Stimulated activated CD8-positive, alpha-beta memory T cell treated with anti-CD3 and anti-CD28 coated beads, Interleukin-7, amount 100 ng/mL, for 24 hours (primary cell): ENCODE measurements at places on chromosomes 16 and 17.
A peak's percentile ranks its signal among the peaks of the same experiment; 100 is the strongest.

GRCh38 chr17:54861471-54861983, 39.1 kb upstream of the TOM1L1 start:
- DNase-seq: no peak

GRCh38 chr16:89695875-89696669, 5.4 kb downstream of the SPATA2L start:
- no peak for DNase-seq

DNA sequence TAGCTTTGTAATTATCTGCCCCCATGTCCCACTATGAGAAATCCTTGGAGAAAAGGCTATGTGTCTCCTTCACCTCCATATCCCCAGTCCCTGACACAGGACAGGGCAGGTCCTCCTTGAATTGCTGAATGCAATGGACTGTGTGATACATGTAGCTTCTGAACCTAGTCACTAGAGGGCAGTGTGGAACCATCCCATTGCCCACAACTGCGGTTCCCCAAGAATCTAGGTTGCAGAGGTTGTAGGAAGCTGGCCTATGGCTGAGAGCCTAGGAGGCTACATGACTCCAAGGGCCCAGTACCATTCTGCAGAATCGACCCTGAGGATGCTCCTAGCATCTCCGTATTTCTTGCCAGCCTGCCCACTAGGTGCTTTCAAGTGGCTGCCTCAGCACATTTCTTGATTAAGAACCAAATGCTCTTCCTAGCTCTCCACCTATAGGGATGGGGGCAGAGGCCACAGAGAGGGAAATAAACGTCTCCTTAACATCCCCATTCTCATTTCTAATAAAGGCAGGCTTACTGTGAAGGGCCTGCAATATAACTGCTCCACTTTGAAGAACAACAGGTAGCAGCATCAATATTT, 394.0 kb downstream of the CA10 start:
- no peak for DNase-seq

GRCh38 chr16:77963185-77964044, 58.9 kb upstream of the CLEC3A start:
- DNase-seq: no peak

DNA sequence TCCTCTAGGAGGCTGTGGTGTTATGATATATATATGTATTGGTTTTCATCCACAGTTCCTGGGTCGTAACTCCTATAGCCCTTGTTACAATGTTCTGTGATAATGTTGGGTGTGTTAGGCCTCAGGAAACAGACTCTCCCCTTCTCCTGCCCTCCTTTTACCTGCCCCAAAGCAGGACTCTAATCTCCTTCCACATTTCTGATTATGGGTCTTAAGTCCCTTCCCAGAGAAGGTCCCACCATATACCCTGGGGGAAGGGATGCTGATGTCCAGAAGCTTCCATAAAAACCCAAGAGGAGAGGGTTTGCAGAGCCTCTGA, 450 bp upstream of the C1QBP start:
- DNase-seq: no peak

DNA sequence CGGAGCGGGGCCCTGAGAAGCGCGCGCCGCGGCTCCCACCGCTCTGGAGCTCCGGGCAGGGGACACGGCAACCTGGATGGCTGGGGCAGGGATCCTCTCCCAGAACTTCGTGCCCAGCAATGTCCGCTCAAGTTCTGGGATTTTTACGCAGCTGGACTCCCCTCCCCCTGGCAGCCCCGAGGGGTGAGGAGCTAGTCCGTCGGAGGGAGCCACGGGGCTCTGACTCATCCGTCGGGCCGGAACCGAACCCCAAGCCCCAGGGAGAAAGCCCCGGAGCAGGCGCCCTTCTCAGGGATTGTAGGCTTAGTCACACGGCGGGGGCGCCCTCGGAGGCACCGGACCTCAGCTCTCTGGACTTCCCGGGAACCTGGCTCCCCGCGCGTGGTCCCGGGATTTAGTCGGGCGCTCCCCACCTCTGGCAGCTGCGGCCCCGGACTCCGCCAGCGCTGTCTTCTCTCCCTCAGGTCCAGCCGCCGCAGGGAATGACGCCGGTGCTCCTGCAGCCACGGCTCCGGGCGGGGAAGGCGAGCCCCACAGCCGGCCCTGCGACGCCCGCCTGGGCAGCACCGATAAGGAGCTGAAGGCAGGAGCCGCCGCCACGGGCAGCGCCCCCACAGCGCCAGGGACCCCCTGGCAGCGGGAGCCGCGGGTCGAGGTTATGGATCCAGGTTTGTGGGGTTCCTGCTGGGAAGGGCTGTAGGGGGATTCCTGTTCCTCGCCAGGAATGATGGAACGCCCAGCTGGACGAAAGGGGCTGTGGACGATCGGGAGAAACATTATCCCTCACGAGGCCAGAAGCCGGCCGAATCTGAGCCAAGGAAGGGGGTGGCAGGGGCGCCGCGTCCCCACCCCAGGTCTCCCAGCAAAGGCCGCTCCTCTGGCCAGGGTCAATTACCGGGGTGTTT, 830 bp downstream of the SPHK1 start:
- DNase-seq: no peak

DNA sequence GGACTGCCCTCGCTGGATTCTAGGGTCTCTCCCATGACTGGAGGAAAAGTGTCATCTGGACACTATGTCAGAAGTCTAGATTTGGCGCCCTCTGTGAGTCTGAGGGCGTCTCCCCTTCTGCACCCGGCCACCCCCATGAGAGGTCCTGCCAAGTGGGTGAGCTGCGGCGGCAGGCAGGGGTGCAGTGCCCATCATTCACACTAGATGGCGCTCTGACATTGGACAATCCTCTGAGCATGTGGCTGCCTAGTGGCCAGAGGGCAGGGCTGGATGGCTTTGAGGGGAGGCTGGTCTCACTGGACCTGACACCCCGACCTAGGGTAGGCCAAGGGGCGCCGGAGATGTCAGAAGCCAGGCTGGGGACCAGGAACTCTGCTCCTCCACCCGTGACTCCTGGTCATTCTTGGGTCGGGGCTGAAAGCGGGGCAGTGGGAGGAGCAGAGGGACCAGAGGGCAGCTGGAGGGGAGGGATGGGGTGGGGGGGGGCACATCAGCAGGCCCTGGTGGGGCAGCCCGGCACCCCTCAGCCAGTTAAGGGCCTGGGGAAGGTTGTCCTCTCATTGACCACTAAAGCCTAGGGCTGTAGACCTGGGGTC, 28.0 kb downstream of the MRM1 start:
- DNase-seq: peak; percentile 72

DNA sequence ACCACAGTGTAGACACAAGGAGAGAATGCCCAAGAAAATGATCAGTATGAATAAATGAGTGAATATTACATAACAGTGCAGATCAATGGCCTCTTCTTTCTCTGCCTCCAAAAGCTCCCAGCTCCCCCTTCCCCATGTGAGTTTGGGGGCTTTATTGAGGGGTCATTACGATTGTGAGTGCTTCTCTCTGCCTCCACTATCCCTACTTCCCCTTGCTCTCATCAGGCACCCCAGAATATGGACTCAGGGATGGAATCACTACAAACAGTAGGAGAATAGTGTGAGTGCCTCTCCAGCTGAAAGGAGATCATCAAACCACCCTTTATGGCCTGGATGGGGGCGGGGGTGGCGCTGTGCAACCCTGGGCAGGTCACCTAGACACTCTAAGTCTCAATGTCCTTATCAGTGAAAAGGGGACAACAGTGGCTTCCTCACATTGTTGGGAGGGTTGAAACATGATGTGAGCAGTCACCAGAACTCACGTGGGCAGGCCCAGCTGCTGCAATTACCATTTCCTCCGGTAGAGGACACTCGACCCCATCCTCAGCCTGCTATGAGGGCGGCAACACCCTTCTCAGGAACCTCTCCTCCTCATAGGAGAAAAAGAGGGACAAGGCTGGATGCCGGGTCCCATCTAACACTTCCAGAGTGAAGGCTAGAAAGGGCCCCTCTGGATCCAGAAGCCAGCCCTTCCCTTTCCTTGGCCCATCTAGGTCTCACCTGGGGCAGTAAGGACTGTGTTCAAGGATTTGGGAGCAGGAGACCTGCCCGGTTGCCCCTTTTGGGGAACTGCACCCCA, 2.1 kb upstream of the EPOP start:
- DNase-seq: peak; percentile 72

GRCh38 chr17:71063127-71063526, 893.8 kb downstream of the KCNJ2 start:
- DNase-seq: no peak

DNA sequence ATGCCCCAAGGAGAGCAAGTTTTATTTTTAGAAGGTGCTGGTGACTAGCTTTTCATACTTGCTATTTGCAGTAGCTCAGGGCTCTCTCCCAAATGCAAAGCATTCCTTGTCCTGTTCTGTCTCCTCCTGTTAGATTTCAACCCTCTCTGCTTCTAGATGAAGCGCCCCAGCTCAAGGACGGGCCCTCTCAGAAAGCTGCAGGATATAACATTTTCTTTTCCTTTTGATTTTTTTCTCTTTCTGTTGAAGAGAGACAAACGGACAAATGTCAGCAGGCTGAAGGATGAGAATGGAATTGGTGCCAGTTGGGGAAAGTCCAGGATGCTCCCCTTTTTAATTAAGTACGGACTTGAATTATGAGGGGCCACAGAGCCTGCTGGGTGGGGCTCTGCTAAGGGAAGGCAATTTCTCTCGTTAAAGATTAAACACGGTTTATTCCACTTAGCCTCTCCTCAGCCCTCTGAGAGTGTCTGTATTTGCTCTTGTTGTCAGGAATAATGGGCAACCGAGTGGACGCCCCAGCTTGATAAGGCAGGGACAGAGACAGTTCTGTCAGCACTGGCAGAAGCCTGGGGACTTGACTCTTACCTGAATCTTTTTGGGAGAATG, 6.2 kb upstream of the ETV4 start:
- no peak for DNase-seq

DNA sequence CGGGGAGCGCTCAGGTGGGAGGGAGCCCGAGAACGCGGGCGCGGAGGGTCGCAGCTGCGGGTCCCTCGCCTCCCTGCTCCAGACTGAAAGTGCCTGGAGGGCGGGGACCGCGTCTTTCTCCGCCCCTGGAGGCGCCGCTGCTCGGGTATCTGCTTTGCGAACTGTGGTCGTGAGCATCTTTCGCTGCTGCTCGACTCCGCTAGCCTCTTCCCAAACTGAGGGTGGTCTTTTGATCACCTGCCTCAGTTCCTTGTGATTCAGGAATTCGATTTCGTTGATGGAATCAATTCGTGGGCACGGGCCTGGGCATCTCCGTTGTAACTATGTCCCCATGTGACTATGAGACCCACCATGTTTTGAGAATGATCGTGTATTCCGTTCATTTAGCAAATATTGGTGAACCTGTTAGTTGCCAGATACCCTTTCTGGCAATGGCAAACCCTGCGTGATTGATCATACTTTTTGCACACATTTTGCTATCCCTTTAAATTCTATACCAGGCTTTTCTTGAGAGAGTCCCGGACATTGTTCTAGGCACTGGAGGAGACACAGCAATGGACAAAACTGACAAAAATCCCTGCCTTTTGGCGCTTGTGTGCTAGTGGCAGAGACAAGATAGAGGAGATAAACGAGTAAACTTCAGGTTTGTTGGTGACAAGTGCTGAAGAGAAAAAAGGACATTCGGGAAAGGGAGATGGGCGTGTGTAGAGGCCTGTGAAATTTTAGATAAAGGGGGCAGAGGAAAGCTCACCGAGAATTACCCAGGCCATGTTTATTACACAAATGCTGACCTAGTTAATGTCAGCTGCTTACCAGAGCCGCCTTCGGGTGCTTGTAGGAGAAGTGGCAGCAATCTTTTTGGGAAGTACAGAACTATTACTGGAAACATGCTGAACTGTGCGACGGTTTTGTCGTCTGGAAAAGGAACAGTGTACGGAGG, 948 bp downstream of the UTP18 start:
- DNase-seq: no peak

GRCh38 chr17:71170070-71170469, 950.8 kb upstream of the SOX9 start:
- DNase-seq: no peak

DNA sequence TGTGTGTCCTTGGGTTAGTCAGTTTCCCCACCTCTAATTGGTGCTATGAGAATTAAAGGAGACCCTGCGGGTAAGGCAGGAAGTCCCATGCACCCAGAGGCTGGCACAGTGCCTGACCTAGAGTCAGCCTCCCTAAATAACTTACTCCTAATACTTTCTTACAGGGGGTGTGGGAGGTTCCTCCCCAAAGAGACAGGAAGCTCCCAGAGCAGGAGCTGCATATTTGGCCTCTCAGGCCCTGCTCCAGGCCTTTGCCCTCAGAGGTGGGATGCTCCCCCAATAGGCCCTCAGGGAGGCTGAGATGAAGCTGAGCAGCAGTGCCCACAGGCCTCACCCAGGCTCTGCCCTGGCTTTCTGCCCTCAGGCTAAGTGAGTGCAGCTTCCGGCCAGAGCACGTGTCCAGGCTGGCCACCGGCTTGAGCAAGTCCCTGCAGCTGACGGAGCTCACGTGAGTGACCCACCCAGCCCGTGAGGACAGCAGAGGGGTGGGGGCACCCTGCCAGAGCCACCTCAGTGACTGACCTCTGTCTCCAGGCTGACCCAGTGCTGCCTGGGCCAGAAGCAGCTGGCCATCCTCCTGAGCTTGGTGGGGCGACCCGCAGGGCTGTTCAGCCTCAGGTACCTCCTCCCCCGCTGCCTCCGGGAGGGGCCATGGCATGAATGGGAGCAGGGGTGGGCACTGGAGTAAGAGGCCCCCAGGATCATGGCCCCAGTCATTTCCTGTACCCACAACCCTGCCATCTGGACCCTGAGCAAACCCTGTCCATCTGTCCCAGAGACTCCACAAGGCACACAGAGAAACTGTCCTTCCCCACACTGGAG, 31.1 kb upstream of the CPNE2 start:
- no peak for DNase-seq

- no peak for DNase-seq
Measured at GRCh38 chr17:39674702-39675389, 6.6 kb downstream of the PNMT start.

- DNase-seq: no peak
Measured at GRCh38 chr16:84641643-84642358, 6.5 kb upstream of the KLHL36 start.

DNA sequence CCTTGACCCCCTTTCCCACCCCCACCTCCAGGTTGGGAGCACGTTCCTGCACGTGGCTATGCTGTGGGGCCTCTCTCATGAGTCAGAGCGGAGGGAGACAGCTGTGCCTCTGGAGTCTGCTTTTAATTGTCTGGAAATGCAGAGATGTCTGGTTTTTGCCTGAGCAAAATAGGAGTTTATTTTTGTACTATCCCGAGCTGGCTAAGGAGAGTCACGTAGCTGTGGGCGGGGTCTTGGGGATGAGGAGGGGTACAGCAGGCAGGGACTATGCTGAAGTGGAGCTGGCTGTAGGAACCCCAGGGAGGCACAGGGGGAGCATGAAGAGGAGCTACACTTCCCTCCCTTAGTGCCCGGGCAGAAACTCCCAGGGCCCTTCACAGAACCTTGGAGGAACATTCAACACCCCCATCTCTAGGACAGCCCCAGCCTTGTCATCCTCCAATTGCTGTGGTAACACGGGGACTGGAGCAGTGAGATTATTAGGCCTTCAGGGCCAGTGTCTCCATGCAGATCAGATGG, 44.7 kb upstream of the LGALS9 start:
- no peak for DNase-seq

- DNase-seq: no peak
Measured at GRCh38 chr17:80817321-80817845, 174.3 kb upstream of the CHMP6 start.

DNA sequence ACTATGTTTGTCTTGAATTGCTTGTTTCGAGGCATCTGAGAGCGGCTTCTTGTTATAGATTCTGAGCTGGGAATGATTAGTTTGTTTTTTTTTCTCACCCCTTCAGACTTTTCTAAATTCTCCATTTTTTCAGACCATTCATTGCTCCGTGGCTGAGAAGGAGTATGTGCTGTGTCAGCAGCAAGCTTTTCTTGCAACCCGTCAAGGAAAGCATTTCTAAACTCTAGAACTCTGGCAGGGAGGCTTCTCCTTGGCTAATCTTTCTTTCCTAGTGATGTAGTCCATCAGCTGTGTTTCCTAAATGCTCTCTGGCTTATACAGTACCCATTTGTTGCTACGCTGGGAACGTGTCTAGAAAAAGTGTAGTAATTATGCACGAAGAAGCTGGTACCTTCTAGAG, 133.5 kb downstream of the FTO start:
- DNase-seq: no peak
